ENCODE measurements at places on chromosomes 6 and 20.
A peak's percentile ranks its signal among the peaks of the same experiment; 100 is the strongest.

- DNase-seq = no peak
Observed at GRCh38 chr20:50302341-50303057, 111.9 kb downstream of the CEBPB start.

DNA sequence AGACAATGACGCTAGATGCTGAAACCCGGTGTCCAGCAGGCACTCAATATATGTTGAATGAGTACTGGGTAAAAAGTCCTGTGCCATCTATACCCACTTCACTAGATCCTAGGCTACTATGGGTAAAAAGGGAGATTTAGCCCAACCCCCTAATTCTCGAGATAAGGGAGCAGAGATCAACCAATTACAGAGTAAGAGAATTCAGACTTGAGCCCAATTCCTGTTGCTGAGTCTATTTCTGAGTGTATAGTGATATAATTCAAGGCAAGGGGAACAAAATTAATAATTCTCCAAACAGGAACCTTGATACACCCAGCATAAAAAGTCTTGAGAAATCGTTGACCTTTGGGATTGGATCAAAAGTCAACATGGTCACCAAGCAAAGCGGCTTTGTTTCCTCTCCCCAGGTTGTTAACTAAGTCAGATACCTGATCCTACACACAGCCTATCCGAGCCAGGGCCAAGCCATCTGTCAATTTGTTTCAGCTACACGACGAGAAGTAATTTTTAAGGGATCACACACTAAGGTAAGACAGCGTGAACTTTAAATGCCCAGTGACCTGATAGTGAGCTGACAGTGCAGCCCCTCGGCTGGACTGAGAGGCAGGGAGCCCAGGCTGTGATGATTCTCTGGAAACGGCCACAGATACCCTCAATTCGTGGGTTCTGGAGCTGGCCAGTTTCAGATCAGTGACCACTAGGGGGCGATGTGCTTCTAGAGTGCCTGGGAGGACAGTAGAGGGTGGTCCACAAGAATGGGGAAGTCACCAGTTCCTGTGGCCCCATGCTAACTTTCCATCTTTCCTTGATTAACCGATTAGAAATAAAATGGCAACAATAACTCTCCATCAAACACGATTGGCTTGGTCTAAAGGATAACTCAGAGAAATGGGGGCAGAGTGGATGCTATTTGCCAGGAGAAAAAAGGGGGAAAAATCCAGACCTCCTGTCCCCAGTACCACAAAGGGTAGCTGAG lies 46.2 kb downstream of the SLC22A23 start:
- peak; percentile 85 for DNase-seq

DNA sequence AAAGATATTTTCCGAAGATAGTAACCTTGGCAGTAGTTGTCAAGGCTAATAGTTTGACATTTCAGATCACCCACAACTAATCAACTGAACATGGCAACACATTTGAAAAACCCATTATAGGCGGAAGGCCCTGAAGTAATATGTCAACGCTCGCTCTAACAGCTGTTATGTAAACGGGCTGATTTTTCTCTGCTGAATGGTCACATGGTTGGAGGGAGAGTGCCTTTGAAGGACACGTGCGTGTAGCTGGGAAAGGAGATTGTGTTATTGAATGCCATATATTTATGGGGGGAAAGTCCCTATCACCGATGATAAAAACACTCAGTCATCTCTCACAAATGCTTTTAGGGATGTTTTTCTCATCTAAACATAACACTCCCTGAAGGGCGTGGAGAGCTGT lies 160.0 kb upstream of the RALGAPA2 start:
- peak; percentile 67 for DNase-seq

- no peak for DNase-seq
Observed at GRCh38 chr6:132482581-132482980, 30.3 kb downstream of the STX7 start.

DNA sequence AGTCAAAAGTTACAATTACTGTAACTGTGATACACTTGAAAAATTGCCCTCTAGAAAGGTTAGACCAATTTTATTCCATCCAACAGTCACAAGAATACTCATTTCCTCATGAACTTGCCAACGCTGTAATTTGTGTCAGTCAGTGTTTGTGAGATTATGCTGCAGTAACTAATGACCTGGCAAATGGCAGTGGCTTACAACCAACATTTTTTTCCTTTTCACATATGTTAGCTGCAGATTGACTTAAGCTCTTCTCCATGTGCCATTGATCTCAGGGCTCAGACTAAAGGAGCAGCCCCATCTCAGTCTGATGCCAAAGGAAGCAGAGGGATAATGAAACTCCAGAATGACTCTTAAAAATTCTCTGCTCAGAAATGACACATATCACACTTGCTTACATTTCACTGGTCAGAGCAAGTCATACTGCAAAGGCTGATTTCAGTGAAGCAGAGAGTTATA lies 92.3 kb upstream of the ELOVL5 start:
- peak; percentile 23 for DNase-seq

DNA sequence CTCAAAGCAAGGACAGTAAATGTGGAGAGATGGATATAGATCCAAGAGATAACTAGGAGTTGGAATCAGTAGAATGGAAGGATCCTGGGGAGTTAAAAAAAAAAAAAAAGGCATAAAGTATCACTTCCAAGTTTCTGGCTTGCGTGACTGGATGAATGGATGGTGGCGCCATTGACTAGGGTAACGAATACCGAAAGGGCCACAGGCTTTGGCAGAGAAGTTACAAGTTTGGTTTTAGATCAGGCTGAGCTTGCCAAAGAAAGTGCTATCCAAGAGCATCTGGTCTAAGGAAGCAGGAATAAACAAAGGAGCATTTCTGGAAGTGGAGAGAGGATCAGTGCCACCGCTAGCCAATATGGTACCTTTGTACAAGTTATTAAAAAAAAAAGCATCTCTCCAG lies 17.5 kb downstream of the L3MBTL1 start:
- no peak for DNase-seq

GRCh38 chr6:91130126-91130525 lies 543.3 kb upstream of the MAP3K7 start:
- DNase-seq = no peak

DNA sequence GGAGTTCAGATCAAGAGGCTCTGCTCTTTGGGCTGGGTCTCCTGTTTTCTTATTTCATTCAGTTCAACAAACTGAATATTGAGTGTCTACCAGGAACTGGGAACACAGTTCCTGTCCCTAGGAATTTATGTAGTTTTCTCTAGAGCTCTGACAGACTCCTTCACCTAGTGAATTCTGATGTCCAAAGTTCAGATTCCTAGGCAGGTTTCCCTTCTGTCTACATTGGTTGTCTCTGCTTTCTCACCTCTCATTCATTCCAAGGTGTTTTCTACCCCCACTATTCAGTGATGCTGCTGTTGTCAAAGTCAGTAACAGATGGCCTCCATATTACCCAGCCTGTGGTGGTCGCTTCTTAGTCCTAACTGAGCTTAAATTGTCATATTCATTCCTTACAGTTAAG lies 4.4 kb downstream of the SMIM13 start:
- no peak for DNase-seq

GRCh38 chr20:57749131-57749690 lies 39.4 kb upstream of the PMEPA1 start:
- DNase-seq = peak; percentile 48

DNA sequence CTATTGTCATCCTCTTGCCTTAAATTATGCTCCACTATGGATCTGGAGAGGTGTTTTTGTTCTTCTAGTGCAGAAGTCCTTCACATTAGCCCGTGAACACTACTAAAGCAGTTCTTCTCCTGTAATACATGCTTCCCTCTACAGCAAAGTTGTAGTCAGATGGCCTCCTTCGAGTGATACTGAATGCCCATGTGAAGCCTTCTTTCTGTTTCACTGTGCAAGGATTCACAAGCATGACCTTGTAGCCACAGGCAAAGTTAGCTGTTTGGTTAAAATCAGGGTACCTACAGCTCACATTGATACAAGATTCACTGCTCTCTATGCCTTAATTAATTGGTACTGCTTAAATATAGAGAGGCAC lies 47.6 kb downstream of the ARHGAP18 start:
- no peak for DNase-seq

GRCh38 chr6:71181565-71181964 lies 107.0 kb upstream of the OGFRL1 start:
- no peak for DNase-seq

GRCh38 chr6:5990786-5991185 lies 15.9 kb downstream of the NRN1 start:
- no peak for DNase-seq

DNA sequence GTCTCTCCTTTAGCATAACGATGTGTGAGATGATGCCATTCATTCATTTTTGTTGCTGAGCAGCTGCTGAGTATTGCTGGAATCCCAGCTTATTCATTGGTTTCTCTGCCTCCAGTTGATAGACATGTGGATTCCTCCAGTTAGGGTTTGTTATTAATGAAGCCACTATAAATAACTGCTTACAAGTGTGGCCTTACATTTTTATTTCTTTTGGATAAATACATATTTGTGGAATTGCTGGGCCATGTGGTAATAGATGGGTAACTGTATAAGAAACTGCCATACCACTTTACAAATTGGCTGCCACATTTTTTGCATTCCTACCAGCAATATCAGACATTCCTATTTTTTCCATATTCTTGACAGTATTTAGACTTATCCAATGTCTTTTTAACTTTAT lies 2.6 kb upstream of the HLA-B start:
- DNase-seq = no peak

- no peak for DNase-seq
Observed at GRCh38 chr20:63656451-63656850, 1.7 kb upstream of the RTEL1 start.

DNA sequence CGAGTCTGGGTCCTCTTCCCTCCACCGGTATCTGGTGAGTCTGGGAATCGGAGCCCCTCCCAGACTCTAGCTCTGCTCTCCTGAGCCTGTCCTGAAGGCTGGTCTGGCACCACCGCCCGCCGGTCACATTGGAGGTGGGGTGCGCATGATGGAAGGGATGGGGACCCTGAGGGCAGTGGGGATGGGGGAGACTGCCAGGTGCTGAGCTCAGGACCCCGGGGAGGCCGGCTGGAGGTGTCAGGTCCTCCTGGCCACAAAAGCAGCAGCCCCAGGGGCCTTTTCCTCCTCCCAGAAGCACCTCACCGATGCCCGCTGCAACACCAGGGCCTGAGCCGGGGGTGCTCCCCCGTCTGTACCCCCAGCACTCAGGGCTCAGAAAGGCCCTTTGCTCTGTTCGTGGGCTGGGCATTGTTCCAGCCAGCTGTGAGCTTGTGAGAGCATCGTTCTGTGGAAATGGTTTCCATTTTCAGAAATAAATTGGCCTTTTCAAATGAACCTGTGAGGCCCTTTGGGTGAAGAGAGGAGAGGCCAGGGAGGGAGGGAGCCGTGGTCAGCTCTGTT lies 2.5 kb upstream of the NPBWR2 start:
- DNase-seq = no peak

DNA sequence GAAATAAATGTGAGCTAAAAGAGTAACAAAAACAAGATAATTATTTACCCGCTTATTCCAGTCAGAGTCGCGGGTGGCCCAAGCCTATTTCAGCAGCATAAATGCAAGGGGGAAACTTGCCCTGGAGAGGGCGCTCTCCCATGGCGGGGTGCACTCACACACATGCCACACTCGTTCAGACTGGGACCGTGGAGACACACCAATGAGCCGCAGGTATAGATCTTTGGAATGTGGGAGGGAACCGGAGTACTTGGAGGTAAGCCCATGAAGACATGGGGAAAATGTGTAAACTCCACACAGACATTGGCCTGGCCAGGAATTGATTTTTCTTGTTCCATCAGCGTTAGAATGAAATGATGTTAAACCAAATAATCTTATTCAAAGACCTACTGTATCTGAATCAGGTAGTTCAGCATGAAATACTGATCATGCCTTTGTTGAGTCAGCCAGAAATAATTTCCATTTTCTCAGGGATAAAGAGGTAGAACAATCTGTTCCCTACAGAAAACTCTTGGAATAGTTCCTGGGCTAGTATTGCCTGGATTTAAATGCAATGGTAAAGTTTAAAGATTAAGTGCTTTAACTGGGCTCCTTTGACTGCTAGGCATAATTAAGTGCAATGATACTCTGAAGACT lies 191.5 kb downstream of the MCHR2 start:
- no peak for DNase-seq

DNA sequence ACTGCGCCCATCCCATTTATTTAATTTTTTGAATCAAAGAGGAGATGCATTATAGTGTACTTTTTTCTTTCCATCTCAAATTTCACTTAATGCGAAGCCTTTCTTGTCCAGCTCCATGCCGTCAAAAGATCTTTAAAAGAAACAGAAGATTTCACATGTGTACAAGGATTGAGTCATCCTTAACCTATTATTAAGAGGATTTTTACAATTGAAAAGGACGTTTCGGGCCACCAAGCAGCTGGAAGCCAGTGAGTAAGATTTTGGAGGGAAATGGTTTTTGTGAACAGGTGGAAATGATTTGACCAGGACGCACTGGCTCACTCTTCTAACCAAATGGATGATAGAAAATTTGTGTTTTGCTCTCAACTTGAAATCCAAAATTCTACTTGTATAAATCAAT lies 15.1 kb upstream of the CCDC170 start:
- no peak for DNase-seq

DNA sequence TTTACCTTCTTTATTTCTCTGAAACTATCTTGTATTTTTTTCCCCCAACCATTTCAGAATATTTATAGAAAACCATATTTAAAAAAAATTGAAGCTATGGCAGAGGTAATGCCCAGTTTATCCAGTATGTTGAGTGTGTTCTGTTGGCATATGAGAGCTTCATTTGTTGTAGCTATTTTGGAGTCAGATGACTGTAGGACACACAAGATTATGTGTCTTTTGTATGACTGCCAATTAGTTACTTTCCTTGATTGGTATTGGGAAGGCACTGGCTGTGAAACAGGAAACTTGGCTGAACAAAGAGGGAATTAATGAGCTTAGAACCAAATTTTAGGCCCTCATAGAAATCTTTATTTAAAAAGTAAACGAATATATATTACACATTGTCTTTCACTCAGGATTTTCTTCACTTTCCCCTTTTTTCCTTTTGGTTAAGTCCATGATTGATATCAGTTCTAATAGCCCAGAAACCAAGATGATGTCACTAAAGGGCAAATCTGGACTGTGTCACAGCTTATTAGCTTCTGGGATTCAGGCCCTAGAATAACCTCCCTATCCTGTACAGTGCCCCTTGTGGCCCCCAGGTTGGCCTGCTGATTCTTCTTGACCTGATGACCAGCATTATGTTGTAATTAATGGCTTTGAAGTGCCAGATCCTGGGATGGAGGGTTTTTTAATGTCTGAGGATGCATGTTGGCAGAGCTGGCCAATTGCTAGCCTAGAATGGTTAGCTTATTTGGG lies 10.1 kb downstream of the CDC5L start:
- DNase-seq = no peak

All from lung microvascular endothelial cell (primary cell).